ENCODE measurements at places on chromosomes 3 and 15.
A peak's percentile ranks its signal among the peaks of the same experiment; 100 is the strongest.

GRCh38 chr15:33677238-33677830, 291.0 kb upstream of the CHRM5 start:
- DNase-seq = no peak

- DNase-seq = no peak
Measured at GRCh38 chr3:28907616-28908015, 373.3 kb upstream of the RBMS3 start.

- DNase-seq = no peak
Measured at GRCh38 chr15:92645051-92645631, 10.4 kb downstream of the FAM174B start.

- no peak for DNase-seq
Measured at GRCh38 chr3:24420224-24420623, 74.4 kb downstream of the THRB start.

GRCh38 chr3:156795890-156796481, 30.2 kb upstream of the LEKR1 start:
- no peak for DNase-seq

- no peak for DNase-seq
Measured at GRCh38 chr15:57203906-57204305, 172.4 kb upstream of the CGNL1 start.

DNA sequence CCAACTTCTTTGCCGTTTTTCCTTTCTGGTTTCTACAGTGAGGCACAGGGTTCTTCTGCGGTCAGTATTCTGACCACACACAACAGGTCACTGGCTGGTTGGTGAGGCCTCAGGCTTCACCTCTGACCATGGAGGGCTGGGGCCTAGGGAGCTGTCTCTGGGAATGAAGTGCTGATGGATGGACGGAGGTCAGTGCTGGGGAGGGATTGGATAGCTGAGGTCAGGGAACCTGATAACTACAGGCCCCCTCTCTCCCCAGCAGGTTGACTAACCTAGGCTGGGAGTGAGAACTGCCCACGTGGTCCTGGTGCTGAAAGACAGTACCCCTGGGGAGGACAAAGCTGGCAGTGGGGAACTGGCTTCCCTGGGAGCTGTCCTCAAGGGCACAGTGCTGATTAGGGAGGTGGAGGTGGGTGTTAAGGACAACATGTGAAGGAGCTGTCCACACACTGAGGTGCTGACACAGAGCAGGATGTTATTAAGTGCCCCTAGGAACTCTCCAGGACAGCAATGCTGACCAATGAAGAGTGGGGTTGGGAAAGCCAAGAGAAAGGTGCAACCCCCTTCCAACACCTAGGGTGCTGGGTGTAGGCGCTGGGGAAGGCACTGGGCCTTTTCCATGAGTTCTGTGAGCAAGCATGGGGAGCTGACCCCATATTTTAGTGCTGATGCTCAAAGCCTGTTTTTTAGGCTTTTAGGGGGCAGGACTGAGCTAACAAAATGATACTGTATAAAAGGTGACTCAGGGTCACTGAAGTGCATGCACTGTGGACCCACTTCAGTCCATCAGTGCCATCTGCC, 45.2 kb downstream of the ATP2B2 start:
- peak; percentile 59 for DNase-seq

GRCh38 chr3:120642368-120642948, 39.6 kb downstream of the HGD start:
- no peak for DNase-seq

- DNase-seq = no peak
Measured at GRCh38 chr3:117246771-117247555, 537.4 kb downstream of the TUSC7 start.

Data from CD4-positive, alpha-beta T cell treated with Interleukin-10 for 1 hour (primary cell).